Epithelial cell of prostate (primary cell): ENCODE measurements at places on chromosomes 16 and 17.

DNA sequence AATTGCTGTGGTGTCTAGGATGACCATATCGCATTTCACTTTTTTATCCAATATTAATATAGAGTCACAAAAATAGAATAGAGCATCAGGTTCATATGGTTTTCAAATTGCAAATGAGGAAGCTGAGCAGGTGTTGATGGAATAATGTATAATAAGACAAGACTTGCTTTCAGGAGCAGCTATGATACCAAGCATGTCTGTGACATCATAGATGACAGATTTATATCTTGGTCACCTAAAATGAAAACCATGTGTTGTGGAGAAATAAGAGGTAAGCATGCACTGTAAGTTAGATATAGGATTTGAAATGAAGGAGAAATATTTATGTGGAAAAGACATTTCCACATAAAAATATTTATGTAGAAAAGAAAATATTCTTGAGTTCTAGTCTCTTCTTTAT lies 8.6 kb downstream of the MEIOC start:
- DNase-seq: no peak

- no peak for DNase-seq
Measured at GRCh38 chr17:45743626-45744326, 40.3 kb upstream of the CRHR1 start.

- DNase-seq: no peak
Measured at GRCh38 chr16:72073560-72074230, 10.7 kb downstream of the HPR start.

GRCh38 chr16:85002099-85002541 lies 9.2 kb downstream of the ZDHHC7 start:
- no peak for DNase-seq

DNA sequence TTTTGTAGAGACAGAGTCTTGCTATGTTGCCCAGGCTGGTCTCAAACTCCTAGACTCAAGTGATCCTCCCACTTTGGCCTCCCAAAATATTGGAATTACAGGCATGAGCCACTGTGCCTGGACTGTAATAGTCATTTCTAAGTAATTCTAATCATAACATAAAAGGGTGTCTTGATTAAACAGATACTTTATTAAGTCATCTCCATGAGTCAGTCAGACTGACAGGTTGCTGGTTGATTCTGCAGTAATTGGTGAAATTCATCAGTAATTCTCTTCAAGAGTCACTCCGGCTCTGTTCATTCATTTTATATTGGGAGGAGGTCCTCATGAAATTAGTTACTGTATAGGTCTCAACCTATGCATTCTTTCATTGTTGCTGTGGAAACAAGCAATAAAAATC lies 85.6 kb downstream of the SPECC1 start:
- no peak for DNase-seq
